ENCODE measurements at places on chromosomes 5 and 9.
A peak's percentile ranks its signal among the peaks of the same experiment; 100 is the strongest.

DNA sequence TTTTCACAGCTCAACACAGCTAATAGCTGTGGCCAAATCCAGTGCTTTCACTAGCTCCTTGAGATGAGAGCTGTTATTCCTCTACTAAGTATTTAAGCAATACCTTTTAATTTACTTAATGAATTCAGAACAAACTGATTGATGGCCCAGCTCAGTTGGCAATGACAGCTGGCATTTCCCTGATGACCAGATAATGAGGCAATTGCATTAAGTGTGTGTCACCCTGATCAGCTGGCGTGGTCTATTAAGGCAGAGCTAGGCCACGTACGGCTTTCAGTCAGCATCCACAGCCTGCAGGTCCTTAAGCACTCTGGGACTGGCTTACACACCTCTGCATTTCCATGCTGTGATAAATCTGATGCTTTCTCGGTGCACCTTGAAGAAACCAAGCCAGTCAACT is 34.4 kb downstream of the TTLL11 start:
- no peak for DNase-seq

GRCh38 chr5:126975796-126976195 is 54.6 kb downstream of the MARCHF3 start:
- no peak for DNase-seq

- no peak for DNase-seq
Observed at GRCh38 chr5:73740274-73740790, 114.3 kb downstream of the ARHGEF28 start.

DNA sequence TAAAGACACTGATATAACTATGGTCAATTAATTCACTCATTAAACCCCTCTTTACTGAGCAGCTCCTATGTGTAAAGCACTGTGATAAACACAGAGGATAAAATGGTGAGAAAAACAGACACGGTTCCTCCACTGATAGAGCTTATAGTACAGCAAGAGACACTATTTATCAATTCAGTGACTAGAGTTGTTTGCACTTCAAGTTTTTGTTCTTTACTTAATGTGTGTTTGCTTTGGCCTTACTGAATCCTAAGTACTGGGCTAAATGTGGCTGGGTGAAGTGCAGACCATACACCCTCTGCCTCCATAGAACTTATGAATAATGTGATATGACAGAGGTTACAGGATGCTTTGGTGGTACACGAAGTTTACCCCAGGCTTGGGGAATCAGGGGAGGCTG is 80.1 kb upstream of the ITGA1 start:
- no peak for DNase-seq

GRCh38 chr9:34653151-34654072 is 1.4 kb downstream of the IL11RA start:
- no peak for DNase-seq

- no peak for DNase-seq
Observed at GRCh38 chr5:125584140-125584520, 837.7 kb upstream of the ZNF608 start.

GRCh38 chr9:136757751-136758140 is 297 bp downstream of the LCN8 start:
- DNase-seq = no peak

- no peak for DNase-seq
Observed at GRCh38 chr9:37382982-37383357, 39.5 kb upstream of the GRHPR start.

- no peak for DNase-seq
Observed at GRCh38 chr9:115988701-115989100, 164.9 kb upstream of the PAPPA start.

- peak; percentile 57 for DNase-seq
Observed at GRCh38 chr5:102794677-102795331, 39.7 kb downstream of the PAM start.

- DNase-seq = no peak
Observed at GRCh38 chr9:84339962-84340361, 596 bp downstream of the SLC28A3 start.

- DNase-seq = no peak
Observed at GRCh38 chr9:135971111-135971766, 10.1 kb upstream of the UBAC1 start.

DNA sequence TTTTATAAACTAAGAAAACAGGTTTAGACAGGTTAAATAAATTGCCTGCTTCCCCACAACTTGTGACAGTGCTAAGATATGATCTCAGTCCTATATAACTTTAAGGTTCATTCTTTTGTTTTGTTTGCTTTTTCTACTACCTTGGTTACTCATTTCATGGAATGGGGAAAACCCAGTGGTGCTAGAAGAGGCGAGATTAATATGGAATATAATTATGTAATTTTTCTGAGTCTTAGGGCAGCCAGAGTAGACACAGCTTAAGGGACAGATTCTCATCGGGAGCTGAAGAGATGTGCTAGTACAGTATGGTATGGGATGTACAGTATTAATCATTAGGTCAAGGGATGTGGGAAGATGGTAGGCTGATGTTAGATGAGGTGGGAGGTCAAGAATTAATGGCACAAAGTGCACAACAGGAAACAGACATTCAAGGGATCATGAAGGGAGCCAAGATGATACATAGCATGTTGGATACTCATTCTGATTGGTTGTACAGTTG is 6.2 kb downstream of the TRIM32 start:
- DNase-seq = no peak

- DNase-seq = peak; percentile 60
Observed at GRCh38 chr9:124126648-124127646, 115.4 kb downstream of the LHX2 start.

DNA sequence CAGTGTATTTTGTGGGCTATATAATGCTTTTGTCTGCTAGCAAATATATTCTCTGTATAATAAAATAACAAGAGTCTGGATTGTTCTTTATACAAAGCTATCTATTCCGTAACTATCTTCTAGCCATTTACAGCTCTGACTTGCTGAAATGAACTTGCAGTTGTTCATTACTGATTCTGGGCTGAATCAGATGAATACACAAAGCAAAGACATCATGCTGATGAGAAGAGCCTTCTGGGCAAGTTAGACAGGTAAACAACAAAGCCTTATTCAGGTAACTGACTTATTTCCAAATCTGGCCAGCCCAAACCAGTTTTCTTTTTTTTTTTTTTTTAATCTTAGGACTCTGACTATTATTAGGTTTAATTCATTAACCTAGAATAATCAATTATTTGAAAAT is 255.5 kb downstream of the KIAA0825 start:
- no peak for DNase-seq

GRCh38 chr9:37102486-37102885 is 17.9 kb upstream of the ZCCHC7 start:
- no peak for DNase-seq

GRCh38 chr5:98938464-98938863 is 9.7 kb upstream of the CHD1 start:
- DNase-seq = no peak

- no peak for DNase-seq
Observed at GRCh38 chr9:27445057-27445595, 79.0 kb upstream of the IFNK start.

GRCh38 chr5:176915906-176916305 is 16.8 kb upstream of the HK3 start:
- DNase-seq = no peak

GRCh38 chr5:173664154-173664526 is 47.7 kb upstream of the BOD1 start:
- no peak for DNase-seq

DNA sequence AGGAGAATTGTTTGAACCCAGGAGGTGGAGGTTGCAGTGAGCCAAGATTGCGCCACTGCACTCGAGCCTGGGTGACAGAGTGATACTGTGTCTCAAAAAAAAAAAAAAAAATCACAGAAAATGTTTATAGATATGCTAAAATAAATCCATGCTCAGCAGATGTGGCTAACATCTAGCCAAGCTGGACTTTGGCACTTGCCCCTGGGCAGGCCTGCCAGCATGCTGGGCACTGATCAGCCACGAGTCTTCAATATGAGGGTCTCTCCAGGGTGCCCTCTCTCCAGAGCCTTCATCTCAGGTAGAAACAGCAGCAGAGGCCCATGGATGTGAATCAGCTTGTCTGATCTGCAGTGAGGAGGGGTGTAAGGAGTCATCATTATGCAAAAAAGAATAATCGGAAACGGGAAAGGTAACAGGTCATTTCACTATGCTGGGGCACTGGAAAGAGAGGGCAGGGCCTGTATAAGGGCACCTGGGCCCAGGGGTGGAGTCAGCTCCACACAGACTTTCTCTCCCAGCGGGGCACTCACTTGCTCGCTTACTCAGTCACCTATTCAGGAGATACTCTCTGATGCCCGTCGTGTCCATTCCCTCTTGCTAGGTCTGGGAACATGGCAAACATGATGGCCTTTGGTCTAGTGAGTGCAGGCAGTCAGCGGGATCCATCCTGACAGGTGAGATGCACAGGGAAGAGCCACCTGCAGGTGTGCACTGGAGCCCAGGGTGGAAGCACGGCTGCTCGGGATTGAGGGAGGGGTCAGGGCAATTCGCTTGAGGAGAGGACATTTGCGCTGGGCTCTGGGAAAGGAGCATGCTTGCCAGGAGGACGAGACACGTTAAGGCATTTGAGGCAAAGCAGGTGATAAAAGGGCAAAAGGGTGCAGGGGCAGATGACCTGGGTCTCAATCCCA is 17.1 kb downstream of the RNF44 start:
- no peak for DNase-seq

GRCh38 chr5:173745557-173745956 is 129.1 kb upstream of the BOD1 start:
- DNase-seq = no peak

GRCh38 chr5:97764700-97765099 is 581.7 kb upstream of the RIOK2 start:
- no peak for DNase-seq

GRCh38 chr9:109861499-109861898 is 81.5 kb downstream of the PALM2AKAP2 start:
- DNase-seq = no peak

GRCh38 chr5:132475987-132476875 is 14.3 kb downstream of the IRF1 start:
- no peak for DNase-seq

DNA sequence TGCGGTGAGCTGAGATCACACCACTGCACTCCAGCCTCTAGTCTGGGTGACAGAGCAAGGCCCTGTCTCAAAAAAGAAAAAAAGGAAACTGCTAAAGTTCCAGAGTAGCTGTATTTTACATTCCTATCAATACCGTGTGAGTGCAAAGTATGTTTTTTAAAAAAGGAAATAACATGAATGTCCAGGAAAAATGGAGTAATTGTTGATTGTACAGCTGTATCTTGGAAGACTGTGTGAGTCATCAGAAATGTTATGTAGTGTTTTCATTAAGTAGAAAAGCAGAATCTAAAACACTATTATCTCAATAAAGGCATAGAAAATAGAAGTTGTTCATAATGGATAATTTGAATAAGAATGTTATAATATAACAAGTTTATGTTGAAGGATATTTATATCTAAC is 53.9 kb downstream of the ZCCHC7 start:
- no peak for DNase-seq

DNA sequence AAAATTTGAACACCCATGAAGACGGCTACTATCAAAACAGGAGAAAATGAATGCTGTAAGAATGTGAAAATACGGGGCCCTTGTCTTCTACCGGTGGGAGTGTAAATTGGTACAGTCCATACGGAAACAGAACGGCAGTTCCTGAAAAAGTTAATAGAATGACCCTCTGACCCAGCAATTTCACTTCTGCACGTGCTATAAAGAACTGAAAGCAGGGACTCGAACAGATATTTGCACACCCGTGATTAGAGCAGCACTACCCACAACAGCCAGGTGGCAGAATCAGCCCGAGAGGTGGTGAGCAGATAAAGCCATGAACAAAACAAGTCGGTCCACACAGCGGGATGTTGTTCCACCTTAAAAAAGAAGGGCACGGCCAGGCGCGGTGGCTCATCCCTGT is 22.6 kb upstream of the SLC12A7 start:
- DNase-seq = peak; percentile 33

GRCh38 chr5:31757806-31758205 is 118.9 kb downstream of the PDZD2 start:
- no peak for DNase-seq

- DNase-seq = no peak
Observed at GRCh38 chr9:81626511-81626910, 62.8 kb downstream of the TLE1 start.

DNA sequence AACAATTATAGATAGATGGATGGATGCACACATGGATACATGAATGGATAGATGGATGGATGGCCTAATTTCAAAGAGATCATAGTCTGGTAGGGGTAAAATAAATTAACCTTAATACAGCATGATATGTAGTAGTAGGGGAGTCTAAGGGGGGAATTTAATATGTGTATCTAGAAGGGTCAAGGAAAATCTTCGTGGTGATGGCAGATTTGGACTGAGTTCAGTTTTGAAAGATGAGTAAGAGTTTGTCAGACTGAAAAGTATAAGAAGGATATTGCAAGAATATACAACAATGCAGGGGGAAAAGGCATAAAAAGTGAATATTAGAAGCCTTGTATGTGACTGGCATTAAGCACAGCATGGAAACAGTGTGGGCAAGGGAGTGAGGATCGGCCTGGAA is 98.7 kb downstream of the ZNF462 start:
- no peak for DNase-seq

DNA sequence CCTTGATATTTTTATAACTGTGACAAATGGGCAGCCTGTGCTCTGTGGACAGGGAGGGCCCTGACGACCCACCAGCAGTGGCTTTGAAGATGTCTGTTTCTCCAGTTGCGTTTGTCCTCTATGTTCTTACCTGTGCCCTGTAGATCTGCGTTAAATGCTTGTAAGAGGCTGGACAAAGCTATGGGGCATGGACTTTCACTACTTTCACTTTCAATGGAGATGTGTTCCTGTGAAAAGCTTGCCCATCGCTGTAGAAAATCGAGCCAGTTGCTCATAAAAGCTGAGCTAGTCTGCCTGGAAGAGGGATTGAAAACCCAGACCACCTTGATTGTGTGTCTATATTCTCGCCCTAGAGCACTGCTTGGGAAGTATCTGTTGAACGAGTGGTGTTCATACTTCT is 74.1 kb downstream of the PSAT1 start:
- DNase-seq = no peak

DNA sequence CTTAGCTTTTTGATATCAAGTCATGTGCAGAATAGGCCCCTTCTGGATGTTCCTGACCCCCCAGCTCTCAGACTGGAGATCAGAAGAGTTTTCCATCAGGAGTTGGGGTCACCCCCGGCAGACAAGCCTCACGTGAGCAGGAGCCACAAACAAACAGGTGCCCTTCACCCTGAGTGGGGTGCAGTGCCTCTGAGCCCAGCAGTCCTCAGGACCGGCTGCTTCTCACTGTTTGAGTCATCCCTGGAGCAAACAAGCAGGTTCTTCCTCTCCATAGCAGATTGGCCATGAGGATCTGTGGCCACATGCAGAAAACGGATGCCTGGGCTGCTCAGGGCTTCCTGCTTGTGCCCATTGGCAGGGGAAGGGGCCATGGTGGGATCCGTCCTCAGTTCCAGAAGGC is 47.0 kb downstream of the LRSAM1 start:
- no peak for DNase-seq

Data from NCI-H2081 (cell line).